Muscle of arm (tissue), 14 donors: ENCODE measurements at places on chromosomes 4 and X.

- DNase-seq, result no peak
These were observed 105.8 kb upstream of the MSX1 start for GRCh38 chr4:4753643-4754042.

GRCh38 chr4:77248805-77249204 is 91.8 kb downstream of the CCNG2 start:
- no peak for DNase-seq

DNA sequence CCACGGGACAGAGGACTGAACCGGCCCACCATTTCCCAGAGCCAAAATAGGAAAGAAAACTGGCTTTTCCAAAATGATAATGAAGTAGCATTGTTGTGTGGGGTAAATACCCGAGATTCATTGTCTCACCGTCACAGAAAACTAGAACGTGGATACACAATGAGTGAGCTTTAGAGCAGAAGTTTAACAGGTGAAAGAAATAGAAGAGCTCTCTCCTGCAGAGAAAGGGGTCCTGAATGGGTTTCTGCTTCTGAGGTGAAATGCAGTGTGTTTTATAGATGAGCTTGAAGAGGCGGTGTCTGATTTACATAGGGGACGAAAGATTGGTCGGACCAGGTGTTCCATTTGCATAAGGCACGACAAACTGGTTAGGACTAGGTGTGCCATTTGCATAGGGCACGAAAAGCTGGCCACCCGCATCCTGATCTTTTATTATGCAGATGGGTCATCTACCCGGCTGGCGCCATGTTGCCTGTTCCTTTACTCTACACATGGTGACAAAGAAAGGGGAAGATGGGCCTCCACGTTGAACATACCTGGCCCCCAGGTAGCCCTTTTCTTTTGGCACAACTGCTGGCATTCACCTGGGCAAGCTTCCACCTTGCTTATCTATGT is 118.1 kb downstream of the ATXN3L start:
- DNase-seq, result no peak

DNA sequence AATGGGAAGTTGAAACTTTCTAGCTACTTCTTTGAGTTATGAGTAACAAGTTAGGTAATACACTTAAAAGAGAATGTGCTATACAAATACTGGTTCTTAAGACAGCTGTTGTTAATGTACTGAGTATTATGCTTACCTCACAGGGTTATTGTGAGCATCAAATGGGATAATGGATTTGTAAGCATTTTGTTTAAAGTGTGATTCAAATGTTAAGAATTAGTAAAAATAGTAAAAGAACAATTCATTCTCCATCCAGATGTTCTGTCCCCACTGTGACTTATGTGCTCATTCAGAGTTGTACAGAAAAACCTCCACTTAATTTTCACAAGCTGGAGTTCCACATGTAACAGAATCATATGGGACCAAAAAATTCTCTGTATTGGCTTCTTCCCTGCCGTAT is 63.6 kb downstream of the AR start:
- DNase-seq, result no peak

DNA sequence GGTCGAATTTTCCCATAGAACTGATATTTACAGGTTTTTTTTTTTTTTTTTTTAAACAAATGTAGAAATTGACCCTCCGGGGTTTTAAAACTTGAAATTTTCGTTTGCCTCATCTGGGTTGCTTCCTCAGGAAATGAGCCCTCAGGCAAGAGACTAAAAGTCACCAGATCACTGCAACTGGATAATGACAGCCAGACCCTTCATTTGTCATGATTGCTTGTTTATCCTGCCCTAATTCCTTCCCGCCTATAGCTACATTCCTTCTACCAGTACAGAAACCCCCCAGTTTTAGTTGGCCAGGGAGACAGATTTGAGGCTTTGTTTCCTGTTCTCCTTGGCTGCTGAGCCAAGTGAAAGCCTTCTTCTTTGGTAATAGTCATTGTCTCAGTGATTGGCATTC is 44.0 kb upstream of the IGFBP7 start:
- DNase-seq, result no peak

DNA sequence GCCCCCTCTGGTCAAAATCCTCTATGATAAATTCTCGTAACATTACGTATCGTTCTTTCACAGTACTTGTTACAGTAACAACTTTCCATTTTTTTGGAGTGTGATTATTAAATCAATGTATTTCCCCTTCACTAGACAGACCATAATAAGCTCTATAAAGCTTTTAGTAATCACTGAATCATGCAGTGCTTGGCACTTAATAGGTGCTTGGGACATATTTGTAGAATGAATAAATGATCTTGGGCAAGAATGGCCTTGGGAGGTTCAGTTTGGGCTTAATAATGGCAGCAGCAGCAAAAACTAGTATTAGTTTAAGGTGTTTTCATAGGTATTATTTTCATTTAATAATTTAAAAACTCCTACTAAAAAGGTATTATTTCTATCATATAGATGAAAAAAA is 33.4 kb upstream of the SFRP2 start:
- no peak for DNase-seq

GRCh38 chr4:142345924-142346323 is 500.2 kb downstream of the INPP4B start:
- no peak for DNase-seq

- no peak for DNase-seq
These were observed 595 bp upstream of the NAP1L2 start for GRCh38 chrX:73215246-73215645.

DNA sequence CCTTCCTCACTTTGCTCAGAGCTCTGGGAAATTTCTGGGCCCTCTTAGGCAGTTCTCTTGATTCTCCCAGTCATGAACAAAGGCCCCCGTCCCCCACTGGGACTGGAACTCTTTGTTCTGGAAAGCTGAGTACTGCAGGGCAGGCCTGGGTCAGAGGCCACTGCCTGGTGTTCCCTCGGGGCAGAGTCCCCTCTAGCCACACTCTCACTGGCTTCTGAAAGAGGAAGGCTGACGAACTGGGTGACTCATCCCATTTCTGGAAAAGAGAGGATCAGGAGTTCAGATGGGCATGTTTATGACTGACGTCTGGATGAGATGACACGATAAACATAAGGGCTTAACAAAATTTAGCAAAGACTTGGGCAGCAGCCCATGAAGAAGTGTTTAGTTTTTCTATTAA is 47.7 kb downstream of the DDX3X start:
- DNase-seq, result no peak

- no peak for DNase-seq
These were observed 79.1 kb upstream of the TFDP3 start for GRCh38 chrX:133297284-133297683.

GRCh38 chrX:131728295-131729145 is 184.6 kb downstream of the OR13H1 start:
- peak; percentile 94 for DNase-seq

- peak; percentile 58 for DNase-seq
These were observed 53.2 kb upstream of the C1QTNF7 start for GRCh38 chr4:15374656-15375055.

GRCh38 chr4:89307446-89308160 is at the start of gene GPRIN3:
Gene GPRIN3 (minus strand): TSS chr4:89307800. CDS start chr4:89250110, 57,690 bp downstream.
- DNase-seq, result peak; percentile 36

DNA sequence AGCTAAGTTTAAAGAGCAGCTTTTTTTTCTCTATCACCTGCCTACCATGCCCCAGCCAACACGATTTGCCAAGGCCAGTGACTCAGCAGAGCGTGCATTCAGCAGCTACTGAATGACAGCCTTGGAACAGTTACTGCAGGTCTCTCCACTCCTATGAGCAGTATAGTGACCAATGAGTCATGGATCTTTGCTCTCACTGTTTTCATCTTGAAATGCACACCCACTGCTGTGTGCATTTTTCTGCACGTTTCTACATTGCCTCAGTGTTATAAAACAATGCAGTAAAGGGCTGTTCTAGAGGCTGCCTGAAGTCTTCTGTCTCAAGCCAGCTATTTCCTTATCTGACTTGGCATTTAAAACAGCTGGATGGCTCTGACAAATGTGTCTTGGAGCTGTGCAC is 66.0 kb upstream of the C4orf54 start:
- DNase-seq, result no peak

DNA sequence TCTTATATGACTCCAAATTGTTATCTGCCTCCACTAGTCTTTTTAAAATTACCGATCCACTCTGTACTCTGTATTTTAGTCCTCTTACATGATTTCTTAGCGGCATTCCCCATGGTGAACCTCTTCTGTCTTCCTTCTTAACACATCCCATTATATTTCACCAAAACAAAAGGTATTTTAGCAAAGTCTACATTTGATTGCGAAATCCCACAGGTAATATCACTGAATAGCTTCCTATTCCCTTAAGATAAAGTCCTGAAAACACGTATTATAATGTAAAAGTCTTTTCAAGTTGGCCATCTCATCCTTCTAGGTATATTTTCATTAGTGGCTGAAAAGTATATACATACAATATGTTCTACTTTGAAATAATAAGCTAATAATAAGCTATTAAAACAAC is 2016.0 kb upstream of the IGFBP7 start:
- no peak for DNase-seq

GRCh38 chrX:140503714-140504351 is 1.0 kb downstream of the SOX3 start:
- DNase-seq, result no peak

- no peak for DNase-seq
These were observed 161.8 kb downstream of the NAA11 start for GRCh38 chr4:79163981-79164490.

DNA sequence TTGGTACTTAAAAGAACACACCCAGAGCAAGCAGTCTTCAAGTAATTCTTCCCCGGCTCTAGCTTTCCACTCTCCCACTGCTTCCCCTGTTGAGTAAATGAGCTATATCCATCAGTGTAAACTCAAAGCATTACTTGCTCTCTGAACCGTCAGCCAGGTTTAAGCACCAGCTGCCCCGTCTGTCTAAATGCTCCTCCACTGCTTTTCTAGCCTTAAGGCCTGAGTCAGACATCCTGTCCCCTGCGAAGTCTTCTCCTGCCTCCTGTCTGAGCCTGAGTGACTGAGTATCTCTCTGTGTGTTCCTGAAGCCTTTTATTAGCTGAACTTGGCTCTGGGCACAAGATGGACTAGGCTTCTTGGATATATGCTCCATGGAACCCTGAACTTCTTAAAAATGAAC is 205.1 kb downstream of the STK32B start:
- DNase-seq, result no peak

DNA sequence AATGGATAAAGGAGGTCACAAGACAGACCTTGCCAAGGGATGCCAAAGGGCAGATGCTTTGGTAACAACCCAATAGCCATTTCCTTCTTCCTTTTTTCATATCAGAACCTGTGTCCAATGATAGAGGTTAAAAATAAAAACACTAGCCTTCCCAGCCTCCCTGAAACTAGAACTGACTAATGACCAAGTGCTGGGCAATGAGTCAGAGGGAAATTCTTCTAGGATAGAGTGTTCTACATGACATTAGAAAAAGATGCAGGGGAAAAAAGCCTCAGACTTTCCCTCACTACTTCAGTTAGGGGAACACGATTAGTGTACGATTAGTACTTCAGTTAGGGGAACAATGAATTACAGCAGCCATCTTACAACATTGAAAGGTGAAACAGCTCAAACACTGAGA is 29.3 kb upstream of the FAM47C start:
- no peak for DNase-seq

DNA sequence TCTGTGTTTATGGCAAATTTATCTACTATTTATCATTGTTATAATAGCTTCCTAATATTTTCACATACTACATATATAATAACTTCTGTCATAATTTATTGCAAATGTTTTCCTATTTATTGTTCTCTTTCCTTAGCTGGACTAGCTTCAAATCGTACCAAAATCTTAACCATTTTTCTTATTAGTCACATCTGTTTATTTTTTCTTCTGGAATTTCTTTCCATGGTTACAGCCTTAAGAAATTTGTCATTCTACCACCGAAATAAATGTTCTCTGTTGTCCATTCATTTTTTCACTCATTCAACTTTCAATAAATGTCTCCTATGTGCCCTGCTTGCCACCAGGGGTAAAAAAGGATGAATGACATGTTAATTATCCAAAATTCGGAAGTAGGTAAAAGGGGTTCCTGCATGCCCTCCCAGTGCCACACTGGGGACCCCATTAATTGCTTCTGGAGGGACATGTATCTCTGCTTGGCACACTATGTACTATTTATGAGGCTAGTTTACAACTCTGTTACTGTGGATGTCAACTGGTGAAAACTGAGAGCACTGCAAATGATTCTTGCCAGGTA is 182.1 kb downstream of the SH3KBP1 start:
- DNase-seq, result no peak

- DNase-seq, result no peak
These were observed 14.5 kb upstream of the ETNPPL start for GRCh38 chr4:108777388-108777787.

- DNase-seq, result no peak
These were observed 18.9 kb upstream of the MRFAP1 start for GRCh38 chr4:6621556-6621927.

GRCh38 chr4:142778900-142779299 is 67.2 kb downstream of the INPP4B start:
- DNase-seq, result no peak

GRCh38 chr4:27616166-27616565 is 755.5 kb downstream of the STIM2 start:
- no peak for DNase-seq

DNA sequence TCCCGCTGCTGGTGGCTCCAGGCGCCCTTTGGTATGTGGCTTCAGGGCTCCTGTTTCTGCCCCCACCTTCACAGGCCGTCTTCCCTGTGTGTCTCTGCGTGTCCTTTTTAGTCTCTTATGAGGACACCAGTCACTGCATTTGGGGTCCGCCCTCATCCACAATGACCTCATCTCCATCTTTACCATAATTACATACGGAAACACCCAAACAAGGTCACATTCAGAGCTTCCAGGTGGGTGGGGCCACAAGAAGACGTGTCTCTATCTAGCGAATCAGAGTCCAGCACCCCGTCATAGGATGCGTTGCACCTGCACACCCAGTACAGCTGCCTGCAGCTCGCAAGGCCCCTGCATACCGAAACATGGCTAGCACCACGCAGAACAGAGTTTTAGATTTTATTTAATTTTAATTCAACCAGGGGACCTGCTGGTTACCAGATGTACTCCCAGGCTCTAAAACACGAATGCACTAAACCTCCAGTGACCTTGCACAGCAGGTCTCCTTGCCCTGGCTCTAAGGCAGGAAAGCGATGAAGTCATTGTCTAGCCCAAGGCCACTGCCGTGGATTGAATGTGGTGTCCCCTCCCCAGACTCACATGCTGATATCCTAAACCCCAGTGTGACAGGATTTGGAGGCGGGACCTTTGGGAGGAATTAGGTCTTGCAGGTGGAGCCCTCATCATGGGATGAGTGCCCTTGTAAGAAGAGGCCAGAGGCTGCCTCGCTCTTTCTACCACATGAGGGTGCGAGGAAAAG is 30.3 kb downstream of the ABLIM2 start:
- no peak for DNase-seq

- no peak for DNase-seq
These were observed 9.3 kb downstream of the DMP1 start for GRCh38 chr4:87659247-87659931.

GRCh38 chr4:8221985-8222384 is 22.9 kb downstream of the SH3TC1 start:
- no peak for DNase-seq

DNA sequence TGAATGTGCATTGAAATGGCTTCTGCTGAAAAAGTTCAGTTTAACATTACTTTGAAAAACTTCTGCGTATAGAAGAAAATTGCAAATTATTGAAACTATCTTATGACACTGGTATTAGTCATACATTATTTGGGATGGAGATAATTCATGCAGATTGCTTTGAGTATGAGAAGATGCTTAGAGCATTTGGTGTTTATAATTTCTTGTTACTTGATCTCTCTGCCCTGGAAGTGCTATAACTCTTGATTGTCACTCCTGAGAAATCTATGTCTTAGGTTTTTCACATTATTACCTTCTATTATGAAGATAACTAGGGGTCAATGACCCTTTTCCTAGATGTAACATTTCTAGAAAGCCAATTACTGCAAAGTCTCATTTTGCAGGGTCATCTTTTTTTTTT is 36.4 kb downstream of the TMEM131L start:
- no peak for DNase-seq

- no peak for DNase-seq
These were observed 72.3 kb downstream of the IGSF1 start for GRCh38 chrX:131216828-131217227.
